GM13976 (cell line): ENCODE measurements at places on chromosomes 1 and 21.

DNA sequence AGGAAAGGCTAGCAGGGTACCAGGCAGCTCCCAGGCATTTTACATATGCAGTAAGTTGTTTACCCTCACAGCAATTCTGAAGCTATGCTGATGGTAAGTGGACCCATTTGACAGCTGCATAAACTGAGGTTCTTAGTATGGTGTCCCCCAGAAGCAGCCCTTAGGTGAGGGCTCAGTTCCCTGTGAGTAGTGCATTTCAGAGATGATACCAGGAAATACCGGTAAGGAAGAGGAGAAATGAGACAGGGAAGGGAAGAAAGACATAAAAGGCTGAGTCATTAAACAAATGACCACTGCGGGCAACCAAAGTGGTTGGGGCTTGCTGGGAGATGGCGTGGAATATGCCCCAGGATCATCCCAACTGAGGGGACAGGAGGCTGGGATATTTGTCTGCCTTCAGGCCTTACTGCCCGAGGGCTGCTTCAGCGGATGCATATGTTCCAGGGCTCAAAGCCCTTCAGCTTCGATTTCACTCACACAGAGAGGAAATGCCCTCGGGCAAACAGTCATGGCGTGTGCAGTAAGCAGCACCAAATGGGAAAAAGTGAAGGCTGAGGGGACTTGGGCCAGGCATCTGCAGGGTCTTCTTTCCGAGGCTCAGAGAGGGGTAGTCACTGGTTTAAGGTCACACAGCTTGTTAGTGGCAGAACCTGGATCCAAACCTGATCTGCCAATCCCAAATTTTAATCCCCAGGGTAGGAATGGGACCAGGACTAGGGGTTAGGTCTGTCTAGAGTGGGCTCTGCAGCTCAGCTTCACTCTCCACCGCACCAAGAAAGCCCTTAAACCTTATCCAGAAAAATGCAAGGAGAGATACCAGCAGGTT is 133.7 kb upstream of the RUNX3 start:
- DNase-seq = no peak

GRCh38 chr1:30906631-30907441 is 1.7 kb downstream of the SDC3 start:
- no peak for DNase-seq

GRCh38 chr1:193569096-193569982 is 382.9 kb upstream of the B3GALT2 start:
- no peak for DNase-seq

- DNase-seq = no peak
Observed at GRCh38 chr1:39866767-39867166, 16.5 kb downstream of the TRIT1 start.

DNA sequence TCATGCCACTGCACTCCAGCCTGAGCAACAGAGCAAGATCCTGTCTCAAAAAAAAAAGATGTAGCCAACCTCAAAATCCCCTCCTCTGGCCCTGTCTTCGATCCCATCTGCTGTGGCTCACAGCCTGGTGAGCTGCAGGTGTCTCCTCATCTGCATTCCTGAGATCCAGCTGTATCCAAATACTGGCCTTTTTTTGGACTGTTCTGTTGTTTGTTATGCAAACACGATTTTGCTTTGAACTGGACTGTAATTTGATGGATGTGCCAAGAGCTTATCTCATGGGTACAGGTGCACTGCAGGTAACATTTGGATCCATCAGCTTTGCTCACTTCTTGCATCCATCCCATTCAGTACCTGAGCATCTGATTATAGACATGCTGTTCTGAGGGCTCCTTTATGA is 14.1 kb upstream of the FAM43B start:
- no peak for DNase-seq

- peak; percentile 11 for DNase-seq
Observed at GRCh38 chr1:209612646-209613399, 29.3 kb downstream of the CAMK1G start.

GRCh38 chr1:27872802-27873551 is 633 bp downstream of the THEMIS2 start:
- DNase-seq = peak; percentile 42

GRCh38 chr1:193841857-193842256 is 655.4 kb upstream of the B3GALT2 start:
- no peak for DNase-seq

GRCh38 chr1:174880171-174880570 is 119.6 kb upstream of the CACYBP start:
- no peak for DNase-seq

DNA sequence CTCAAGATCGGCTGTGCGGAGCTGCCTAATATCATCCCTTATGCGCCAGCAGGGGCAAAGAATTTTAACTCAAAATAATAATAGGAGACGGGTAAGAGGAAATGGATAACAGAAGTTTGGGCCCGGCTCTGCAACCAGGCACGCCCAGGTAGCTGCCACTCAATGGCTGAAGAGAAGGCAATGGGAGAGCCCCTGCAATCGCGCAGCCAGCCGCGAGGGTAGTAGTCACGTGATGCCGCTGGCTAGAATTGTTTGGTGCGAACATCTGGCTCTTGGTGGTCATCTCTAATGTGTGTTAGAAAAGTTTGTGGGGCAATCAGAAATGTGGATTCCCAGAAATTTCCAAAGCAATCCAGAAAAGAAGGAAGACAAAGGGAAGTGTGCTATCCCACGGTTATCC is 12.3 kb downstream of the BARHL2 start:
- DNase-seq = no peak

- no peak for DNase-seq
Observed at GRCh38 chr1:29062157-29062942, 61.4 kb downstream of the TMEM200B start.

- DNase-seq = no peak
Observed at GRCh38 chr1:186957314-186957713, 128.6 kb downstream of the PLA2G4A start.

DNA sequence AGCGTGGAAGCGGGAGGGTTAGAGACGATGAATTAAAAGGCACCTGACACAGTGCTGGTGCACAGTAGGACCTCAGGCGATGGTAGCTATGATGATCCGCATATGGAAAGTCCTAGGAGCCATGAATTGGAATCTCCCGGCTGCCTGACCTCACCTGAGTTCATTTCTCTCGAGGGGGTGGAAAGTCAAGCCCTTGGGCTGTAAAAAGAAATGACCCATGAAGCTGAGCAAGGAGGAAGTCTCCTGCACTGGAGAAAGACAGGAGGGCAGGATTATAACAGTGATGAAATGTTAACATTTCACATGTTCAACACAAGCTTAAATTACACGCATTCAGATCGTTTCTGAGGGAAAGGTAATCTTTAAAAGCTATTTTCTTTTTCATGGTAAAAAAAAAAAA is 481.2 kb downstream of the MATN1 start:
- no peak for DNase-seq

DNA sequence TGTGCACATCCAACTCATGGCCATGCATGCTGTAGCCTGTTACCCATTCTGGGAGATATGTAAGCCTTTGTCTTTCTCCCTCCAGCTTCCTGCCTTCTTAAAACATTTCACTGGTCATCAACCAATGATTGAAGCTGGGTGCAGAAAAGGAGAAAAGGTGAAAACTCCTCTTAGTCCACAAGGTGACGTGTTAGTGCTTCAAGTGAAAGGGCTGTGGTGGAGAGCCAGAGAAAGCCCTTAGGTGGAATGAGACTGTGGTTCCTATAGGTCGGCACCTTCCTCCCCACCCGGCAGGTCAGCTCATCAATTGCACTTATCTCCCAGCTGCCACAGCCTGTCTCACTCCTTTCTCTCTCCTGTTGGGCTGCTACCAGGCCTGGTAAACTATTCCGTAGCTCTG is 30.4 kb downstream of the ERG start:
- no peak for DNase-seq

- no peak for DNase-seq
Observed at GRCh38 chr1:155093911-155094621, 15.4 kb downstream of the EFNA3 start.

DNA sequence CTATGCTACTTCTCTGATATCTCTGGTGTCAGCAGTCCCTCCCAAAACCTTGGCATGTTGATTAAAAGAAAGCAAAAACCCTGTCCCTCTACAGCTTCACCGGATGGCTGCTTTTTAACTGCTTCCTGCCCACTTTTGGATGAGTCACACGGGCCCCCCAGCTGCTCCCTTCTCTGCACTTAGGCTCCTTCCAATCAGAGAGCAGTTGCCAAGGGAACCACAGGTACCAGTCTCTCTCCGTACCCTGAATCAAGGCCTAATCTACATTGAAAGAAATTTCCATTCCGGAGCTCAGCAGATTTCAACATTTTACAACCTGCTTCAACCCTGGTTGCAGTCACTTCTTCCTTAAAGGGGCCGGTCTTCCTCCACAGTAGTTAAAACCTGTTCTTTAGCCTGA is 70.6 kb upstream of the GJB5 start:
- no peak for DNase-seq

DNA sequence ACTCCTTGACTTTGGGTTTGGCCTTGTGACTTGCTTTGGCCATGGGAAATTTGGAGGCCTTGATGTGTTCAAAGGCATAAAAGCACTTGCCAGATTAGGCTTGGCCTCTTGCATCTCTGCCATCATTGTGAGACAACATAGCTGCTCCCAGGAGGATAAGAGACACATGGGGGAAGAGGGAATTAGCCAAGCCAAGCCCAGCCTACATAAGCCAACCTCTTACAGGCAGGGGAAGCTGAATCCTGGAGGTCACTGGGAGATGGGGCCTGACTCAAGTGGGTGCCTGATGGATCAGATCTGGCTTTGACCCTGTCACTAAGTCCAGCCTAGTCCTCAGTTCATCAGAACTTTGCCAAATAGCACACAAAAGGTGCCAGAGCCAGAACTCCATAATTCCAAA is 37.6 kb upstream of the HMGB4 start:
- DNase-seq = no peak

- DNase-seq = no peak
Observed at GRCh38 chr1:91600431-91601337, 100.0 kb downstream of the CDC7 start.

DNA sequence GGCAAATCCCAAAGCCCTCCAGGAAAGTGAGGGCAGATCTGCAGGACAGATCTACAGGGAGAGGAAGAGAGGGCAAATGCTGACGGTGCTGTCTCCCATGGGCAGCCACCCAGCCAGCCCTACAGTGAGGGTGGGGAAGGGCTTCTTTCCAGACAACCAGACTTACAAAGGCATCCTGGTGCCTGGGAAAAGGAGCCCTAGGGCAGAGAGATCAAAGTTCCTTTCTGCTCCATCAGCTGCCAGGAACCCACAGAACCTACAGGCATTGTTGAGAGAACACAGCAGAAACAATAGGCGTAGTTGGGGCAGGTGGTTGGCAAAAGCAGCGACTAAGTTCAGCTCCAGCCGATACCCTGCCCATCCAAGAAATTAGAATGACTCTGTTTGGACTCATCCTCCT is 332.4 kb downstream of the KCNH1 start:
- DNase-seq = no peak

DNA sequence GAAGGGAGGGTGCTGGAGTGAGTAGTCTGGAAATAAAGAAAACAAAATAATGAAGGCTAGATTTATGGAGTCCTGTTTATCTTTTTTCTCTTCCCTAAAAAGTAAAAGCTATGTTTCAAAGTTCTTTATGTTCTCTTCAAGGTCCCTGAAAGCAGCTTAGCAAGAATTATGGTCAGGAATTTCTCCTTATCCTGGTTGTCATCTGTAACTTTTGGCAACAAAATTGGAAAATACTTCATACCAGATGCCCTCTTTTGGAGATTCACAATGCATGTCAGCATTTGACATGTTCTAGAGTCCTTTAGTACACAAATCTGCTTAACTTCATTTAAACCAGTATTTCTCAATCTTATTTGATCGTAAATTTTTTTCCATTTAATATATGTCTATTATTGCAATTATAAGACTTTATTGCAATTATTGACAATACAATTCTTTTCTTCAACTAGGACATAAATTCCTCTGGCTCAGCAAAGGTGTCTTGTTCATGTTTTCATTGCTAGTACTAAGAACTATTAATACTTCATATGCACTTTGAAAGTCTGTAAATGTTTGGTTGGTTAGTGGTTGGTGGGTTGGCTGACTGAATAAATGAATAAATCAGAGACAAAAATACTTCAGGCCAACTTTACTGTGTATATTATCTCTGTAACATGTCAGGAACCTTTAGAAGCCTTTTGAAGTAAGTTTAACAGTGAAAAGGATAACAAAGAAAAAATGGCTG is 101.5 kb downstream of the ATP1B1 start:
- DNase-seq = no peak

- DNase-seq = peak; percentile 54
Observed at GRCh38 chr1:100377590-100378361, 25.5 kb downstream of the CDC14A start.

DNA sequence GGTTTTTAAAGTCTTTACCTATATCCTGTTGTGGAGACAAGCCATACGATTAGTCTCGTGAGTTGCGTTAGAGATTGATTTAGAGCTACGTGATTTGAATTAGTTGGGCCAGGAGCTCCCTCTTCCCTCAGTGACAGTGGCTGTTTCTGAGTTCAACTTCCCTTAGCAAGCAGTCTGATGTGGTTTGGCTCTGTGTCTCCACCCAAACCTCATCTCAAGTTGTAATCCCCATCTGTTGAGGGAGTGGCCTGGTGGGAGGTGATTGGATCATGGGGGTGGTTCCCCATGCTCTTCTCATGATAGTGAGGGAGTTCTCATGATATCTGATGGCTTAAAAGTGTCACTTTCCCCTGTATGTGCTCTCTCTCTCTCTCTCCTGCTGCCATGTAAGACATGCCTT is 192.9 kb upstream of the PTGFR start:
- no peak for DNase-seq

DNA sequence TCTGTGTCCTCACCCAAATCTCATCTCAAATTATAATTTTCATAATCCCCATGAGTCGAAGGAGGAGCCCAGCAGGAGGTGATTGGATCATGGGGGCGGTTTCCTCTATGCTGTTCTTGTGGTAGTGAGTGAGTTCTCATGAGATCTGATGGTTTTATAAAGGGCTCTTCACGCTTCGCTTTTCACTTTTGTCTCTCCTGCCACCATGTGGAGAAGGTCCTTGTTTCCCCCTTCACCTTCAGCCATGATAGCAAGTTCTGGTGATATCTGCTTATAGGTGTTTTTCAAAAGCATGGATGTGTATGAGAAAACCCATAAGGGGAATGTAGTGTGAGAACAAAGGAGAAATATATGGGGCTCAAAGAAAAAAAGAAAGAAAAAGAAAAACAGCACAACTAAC is 405.9 kb upstream of the RGS18 start:
- no peak for DNase-seq

DNA sequence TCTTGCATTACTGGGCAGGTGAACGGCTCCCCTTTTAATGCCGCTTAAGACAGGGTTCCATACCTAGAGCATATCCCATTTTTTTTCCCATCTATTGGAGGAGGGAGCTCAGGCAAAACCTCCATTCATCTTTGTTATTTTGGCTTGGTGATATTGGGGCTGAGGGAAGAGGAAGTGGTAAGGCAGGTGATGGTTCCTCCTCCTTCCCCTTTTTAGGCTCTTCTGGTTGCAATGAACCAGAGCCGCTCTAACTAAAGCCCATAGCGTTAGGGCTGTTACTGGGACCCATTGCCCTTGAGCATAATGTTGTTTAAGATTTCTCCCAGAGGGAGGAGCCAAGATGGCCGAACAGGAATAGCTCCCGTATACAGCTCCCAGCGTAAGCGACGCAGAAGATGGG is 21.1 kb downstream of the PYHIN1 start:
- DNase-seq = peak; percentile 31
